Cerebellar cortex (tissue), 1 donor: ENCODE measurements at places on chromosomes 4 and X.

- no peak for DNase-seq
Observed at GRCh38 chrX:38484607-38485498, 76.5 kb upstream of the TSPAN7 start.

- no peak for DNase-seq
Observed at GRCh38 chr4:180285796-180286195, 1957.4 kb upstream of the TENM3 start.

GRCh38 chr4:174135936-174136406 lies 147.5 kb downstream of the FBXO8 start:
- DNase-seq, result no peak

DNA sequence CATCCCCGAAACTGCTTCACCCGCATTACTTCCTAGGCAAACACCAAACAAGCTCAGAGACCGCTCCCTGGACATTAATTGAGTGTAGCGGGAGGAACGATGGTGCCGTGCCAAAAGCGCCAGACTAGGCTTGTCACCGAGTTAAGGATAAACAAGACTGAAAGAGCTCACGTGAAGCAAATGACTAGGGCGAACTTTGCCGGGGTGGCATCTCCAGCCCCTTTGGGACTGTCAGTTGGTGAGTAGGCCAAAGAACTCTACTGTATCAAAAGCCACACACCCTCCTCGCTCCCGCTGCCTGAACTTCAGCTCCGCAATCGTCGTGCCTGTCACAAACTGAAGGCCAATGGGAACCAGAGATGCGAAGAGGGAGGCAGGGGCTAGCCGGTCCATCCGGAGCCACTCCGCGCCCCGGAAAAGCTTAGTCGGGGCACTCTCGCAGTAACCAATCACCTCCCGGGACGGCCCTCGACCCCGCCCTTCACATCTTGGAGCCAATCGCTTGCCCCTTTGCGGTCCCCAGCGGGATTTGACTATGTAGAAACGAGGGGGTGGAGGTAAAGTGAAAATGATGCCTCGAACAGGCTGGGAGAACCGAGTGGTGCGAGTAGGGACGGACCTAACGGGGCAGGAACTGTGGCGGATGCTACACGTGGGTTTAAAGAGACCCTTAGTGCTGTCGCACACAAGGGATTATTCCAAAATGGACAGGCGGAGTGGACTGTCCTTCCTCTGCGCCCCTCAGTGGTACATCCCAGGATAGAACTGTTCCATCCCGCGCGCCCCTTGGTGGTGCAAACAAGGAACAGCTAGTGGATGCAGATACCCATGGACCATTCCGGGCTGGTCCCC lies 37.0 kb upstream of the FAM156A start:
- peak; percentile 96 for DNase-seq

- DNase-seq, result no peak
Observed at GRCh38 chrX:7730071-7730470, 112.9 kb upstream of the VCX start.

GRCh38 chr4:107647591-107647990 lies 72.4 kb downstream of the PAPSS1 start:
- no peak for DNase-seq

DNA sequence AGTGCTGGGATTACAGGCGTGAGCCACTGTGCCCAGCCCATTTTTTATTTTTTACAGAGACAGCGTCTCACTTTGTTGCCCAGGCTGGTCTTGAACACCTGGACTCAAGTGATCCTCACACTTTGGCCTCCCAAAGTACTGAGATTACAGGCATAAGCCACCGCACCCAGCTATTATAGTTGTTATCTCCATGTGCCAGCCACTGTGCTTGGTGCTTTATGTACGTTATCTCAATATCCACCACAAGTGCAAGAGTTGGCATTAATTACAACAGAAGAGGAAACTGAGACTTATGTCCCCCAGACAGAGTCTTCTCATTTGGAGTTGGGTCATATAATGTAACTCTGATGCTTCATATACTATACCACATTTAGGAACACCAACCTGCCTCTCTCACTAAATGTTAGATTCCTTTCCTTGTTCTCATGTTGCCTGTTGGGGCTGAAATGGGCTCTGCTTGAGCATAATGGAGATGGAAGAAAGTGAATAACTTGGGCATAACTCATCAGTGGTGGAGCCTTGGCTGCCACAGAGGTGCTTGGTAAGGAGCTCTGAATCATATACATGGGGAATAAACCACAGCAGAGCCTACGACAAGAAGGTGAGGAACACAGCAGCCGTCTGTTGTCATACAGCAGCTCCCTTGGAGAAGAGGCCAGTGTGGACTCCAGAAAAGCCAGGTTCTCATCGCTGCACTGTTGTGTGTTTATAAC lies 84.3 kb downstream of the SPRY1 start:
- DNase-seq, result peak; percentile 37

- peak; percentile 72 for DNase-seq
Observed at GRCh38 chrX:56233682-56234081, 1.5 kb downstream of the KLF8 start.

DNA sequence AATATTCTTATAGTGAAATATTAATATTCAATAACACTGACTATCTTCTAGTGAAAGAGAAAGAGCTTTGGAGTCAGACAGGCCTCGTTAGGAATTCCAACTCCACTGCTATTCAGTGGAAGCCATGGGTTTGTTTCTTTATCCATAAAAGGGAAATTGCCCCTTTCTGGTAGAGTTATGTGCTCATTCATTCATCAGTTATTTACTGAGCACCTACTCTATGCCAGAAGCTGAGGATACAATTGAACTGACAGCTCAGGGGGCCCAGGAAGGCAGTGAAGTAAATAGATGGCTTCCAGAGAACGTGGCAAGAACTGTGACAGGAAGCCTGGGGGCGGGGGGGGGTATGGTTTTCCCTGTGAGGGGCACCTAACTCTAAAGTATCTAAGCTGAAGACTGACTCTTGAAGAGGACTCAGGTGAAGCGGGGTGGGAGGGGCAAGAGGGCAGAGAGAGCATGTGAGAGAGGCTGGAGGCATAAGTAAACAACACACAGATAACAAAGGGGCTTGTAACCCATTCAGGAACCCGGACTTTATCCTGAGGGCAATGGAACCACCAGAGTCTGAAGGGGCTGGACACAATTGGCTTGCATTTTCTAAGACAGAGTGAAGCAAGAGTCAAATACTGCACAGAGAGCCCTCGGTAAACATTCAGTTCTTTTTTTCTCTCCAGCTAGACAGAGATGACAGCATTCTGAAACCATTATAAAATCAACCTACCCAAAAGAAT lies 20.3 kb downstream of the ANXA5 start:
- no peak for DNase-seq

GRCh38 chr4:102311912-102312311 lies 33.4 kb downstream of the SLC39A8 start:
- DNase-seq, result no peak

DNA sequence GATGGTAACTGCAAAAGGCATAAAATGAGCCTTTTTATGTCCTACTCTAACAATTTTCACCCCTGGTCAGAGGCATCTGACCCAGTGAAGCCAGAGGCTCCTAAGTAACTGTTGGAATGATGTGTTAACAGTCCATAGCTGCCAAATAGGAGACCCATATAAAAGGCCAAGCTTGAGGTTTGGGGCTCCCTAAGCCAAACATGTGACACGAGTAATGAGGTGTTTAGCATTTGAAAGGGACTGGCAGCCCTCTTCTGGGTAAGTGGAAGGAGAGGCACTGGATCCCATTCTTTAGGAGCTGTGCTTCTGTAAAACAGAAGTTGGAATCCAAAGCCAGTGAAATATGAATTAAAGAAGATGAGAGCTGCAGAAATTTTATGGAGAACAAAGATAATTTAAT lies 100.6 kb upstream of the PNPLA4 start:
- no peak for DNase-seq
